A549 treated with RU486 at 1 μM for 4 hours (cell line): ENCODE measurements at places on chromosomes 1 and 21. TPM values are rescaled to one million over a fixed set of nuclear protein-coding genes. Genes with fewer than 3 reads are reported as not detected.

KRTAP12-2 gene
- total RNA-seq = not detected in 5 replicates

KIAA0040 gene
- total RNA-seq = 0.16 to 0.82 TPM (median 0.54 TPM) in 5 replicates

LYPD8 gene
- total RNA-seq = 0.15 to 0.22 TPM (median 0.21 TPM) in 4 of 5 replicates, not detected in the other

KANK4 gene
- 0.31 to 0.50 TPM (median 0.38 TPM) in 5 replicates for total RNA-seq

TRIM67 gene
- 0.10 to 0.32 TPM (median 0.19 TPM) in 5 replicates for total RNA-seq

ACBD3 gene
- 15.3 to 29.1 TPM (median 27.3 TPM) in 5 replicates for total RNA-seq
